ENCODE measurements at places on chromosomes 3 and 15.

- DNase-seq, result no peak
Measured at GRCh38 chr3:114745322-114746240, 401.5 kb downstream of the ZBTB20 start.

DNA sequence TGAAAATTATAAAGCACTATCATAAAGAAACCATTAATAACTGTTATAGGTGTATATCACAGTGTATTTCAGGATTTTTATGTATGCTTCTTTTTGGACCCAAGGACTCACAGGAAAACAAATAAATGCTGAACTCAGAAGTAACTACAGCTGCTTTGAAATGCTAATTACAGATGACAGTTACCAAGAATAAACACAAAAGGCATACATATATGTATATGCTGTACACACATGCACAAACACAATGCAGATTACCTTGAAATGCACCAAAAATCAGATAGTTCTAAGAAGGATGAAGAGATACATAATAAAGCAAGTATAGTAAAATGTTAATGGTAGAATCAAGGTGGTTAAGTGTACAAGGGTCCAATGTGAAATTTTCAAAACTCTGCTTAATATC is 52.2 kb downstream of the ZNF280D start:
- DNase-seq, result no peak

GRCh38 chr3:49460188-49460890 is 9.7 kb upstream of the DAG1 start:
- DNase-seq, result no peak

DNA sequence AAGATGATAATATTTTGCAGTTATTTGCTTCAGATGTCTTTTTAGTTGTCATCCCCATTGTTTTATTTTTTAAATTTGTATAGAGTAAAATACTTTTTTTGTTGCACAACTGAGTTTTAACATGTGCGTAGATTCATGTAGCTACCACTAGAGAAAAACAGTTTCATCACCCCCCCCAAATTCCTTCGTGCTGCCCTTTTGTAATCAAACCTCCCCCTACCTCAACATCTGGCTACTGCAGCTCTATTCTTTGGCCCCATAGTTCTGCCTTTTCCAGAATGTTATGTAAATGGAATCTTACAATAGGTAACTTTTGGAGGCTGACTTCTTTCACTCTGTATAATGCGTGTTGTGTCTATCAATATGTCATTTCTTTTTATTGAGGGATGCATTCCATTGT is 232.0 kb upstream of the RASGRP1 start:
- no peak for DNase-seq

- no peak for DNase-seq
Measured at GRCh38 chr3:12656193-12656592, 7.7 kb downstream of the RAF1 start.

GRCh38 chr3:38738630-38739395 is 77.2 kb downstream of the SCN10A start:
- DNase-seq, result no peak

DNA sequence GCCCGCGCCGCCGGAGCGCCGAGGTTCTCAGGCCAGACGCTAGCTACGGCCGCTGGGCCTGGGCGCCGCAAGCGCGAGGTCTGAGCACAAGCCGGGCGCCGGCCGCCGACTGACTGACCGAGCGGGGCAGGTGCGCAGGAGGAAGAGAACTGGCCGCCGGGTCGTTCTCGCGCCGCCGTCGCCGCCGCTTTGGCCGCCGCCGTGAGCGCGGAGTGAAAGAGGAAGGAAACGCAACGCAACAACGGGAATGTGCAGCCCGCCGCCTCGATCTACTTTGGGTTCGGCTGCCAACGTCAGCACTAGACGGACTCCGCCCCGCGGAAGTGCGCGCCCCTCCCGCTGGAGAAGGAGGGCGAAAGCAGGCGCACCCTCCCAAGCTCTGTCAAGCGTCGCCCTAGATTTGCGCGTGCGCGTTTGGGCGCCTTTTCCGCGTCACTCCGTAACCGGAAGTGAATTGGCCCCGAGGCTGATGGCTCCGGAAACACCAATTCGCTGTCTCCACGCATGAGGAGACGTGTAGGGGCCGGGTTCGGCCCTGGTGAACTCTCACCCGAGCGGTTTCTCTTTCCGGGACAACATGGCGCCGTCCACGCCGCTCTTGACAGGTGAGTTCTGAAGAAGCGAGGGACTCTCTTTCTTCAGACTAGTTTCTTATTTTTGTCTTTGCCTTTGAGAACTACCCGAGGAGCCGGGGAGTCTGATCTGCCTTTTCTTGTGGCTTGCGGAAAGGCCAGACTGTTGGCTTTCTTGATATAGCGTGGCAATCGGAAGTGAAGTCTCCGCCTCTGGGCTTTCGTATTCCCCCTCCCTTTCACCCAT is at the start of the genes EIF2A and SERP1:
Gene EIF2A, plus strand, starts transcription at position 562 of the 819 bp plus-strand sequence. Its CDS starts 16 bp downstream, at position 578.
Gene SERP1, minus strand, starts transcription at position 271 of the 819 bp plus-strand sequence. CDS start 361 bp downstream, outside the sequence.
- peak; percentile 98 for DNase-seq

DNA sequence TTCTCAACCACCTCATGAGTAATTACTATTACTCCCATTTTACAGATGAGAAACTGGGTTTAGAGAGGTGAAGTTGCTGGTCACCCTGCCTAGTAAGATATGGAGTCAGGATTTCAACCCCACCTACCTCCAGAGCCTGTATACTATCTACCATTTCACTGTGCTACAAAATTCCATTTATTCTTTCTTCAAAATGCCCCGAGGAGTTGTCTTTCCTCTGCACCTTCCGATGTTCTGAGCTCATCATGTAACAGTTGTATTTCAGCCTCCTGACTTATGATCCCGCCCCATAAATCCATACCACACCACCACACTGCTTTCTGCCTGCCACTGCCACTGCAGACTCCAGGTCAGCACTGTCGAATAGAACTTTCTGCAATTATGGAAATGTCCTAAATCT is 71.3 kb upstream of the SLC25A36 start:
- DNase-seq, result no peak

GRCh38 chr3:119403201-119403600 is 60.2 kb downstream of the TMEM39A start:
- no peak for DNase-seq

- DNase-seq, result no peak
Measured at GRCh38 chr3:74409066-74409465, 205.4 kb downstream of the CNTN3 start.

- no peak for DNase-seq
Measured at GRCh38 chr3:128824132-128824850, 55.1 kb upstream of the ACAD9 start.

DNA sequence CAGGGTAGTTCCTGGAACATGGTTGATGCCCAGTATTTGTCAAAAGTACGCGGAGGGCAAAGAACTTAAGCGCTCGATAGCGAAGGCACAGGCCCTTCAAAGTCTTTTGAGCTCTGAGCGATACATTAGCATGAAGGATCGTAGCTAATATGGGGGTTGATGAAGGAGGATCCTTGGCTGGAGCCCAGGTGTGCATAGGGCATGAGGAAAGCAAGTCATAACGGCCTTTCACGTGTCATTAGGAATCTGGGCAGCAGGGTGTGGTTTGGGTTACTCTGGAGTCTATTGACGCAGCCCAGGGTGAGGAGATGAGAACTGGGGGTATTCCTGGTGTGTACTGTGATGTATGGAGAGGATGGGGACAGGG is 31.7 kb downstream of the SPINK8 start:
- no peak for DNase-seq

GRCh38 chr3:126133606-126134005 is 46.8 kb downstream of the ALDH1L1 start:
- DNase-seq, result peak; percentile 11

GRCh38 chr15:89364741-89365450 is 30.3 kb upstream of the POLG start:
- DNase-seq, result no peak

DNA sequence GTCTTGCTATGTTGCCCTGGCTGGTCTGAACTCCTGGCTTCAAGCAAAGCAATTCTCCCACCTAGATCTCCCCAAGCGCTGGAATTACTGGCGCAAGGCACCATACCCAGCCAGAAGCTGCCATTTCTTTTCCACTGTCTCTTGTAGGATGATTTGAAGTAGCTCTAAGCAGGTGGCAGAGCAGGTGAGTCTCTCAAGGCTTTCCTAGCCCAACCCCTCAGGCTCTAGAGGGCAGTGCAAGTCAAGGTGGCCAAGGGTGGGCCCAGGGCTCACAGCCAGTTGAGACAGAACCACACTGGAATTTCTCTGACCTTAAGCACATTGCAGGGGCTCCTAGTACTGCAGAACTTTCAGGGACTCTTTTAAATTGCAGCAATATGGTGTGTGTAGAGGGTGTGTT is 15.6 kb upstream of the DAG1 start:
- DNase-seq, result no peak

GRCh38 chr15:77836121-77836692 is 203.5 kb upstream of the LINGO1 start:
- peak; percentile 19 for DNase-seq

GRCh38 chr3:171260466-171260865 is 199.7 kb downstream of the TNIK start:
- no peak for DNase-seq

GRCh38 chr15:70154718-70155347 is 57.1 kb upstream of the TLE3 start:
- DNase-seq, result no peak

- no peak for DNase-seq
Measured at GRCh38 chr3:141920701-141921100, 44.3 kb downstream of the ATP1B3 start.

GRCh38 chr3:56157693-56158362 is 310.4 kb downstream of the ERC2 start:
- no peak for DNase-seq

DNA sequence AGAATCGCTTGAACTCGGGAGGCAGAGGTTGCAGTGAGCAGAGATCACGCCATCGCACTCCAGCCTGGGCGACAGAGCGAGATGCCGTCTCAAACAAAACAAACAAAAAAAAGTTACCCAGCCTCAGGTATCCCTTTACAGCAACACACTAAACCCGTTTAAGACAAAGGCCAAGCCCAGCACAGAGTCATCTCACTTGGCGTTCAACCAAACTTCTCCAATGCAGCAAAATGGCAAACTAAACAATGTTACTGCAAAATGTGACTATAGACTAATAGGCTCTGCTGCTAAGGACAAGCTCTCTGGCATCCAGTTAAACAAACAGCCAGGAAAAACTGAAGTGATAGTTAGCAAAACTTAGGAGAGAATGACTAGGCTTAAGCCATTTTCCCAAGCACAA is 6.4 kb upstream of the FAM219B start:
- no peak for DNase-seq

DNA sequence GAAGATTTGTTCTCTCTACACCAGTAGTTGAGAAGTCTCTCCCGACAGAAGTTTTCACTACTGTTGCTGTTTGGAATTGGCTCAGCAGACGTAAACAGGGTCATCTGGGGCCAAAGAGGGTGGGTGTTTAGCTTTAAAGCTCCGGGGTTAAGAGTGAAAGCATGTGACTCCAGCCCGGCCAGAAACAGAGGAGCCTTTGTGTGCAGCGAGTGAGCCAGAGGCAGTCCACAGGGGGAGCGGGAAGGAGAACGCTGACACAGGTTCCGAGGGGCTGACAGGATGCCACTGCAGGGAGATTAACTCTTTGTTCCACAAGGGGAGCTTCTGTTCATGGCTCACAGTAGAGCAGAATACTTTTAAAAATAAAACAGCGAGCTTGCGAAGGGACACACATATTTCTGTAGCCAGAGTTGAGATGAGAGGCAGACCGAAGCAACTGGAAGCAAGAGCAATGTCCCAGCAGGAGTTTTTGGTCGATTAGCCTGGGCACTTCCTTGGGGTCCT is 26.9 kb downstream of the BMF start:
- DNase-seq, result no peak

DNA sequence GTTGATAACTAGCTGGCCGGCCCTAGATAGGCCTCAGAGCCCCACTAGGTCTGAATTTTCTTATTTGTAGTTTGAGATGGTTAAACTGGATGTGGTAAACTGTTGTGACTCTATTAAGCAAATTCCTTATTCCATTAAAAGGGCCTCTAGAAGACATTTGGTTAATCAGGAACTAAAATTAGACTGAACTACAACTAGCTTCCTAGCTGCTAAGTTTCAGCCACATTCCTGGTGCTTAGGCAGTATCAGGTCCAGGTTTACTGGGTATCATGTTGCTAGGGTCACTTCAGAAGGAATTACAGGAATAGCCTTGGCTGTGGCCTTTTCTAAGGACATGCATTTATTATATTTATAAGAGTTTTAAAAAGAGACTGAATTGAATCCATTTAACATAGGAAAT is 136.3 kb downstream of the PLD1 start:
- no peak for DNase-seq

DNA sequence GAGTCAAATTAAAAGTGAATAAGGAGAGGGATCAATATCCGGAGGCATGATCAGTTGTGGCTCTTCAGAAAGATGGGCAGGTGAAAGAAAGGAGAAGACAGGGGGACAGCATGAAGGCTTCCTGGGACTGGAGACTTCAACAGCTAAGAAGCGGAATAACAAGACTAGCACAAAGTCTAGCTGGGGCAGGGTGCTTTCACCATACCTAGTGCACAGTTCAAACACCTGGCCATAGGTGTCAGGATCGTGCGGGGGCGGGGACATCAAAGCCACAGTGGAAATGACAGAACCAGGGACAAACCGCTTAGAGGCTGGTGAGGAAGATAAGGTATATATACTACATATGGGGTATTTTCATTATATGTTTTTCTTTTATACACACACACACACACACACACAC is 66.2 kb upstream of the FOXP1 start:
- no peak for DNase-seq

- DNase-seq, result no peak
Measured at GRCh38 chr3:22585911-22586310, 617.2 kb upstream of the UBE2E2 start.

- DNase-seq, result no peak
Measured at GRCh38 chr15:47715402-47715801, 1.9 kb upstream of the SEMA6D start.

DNA sequence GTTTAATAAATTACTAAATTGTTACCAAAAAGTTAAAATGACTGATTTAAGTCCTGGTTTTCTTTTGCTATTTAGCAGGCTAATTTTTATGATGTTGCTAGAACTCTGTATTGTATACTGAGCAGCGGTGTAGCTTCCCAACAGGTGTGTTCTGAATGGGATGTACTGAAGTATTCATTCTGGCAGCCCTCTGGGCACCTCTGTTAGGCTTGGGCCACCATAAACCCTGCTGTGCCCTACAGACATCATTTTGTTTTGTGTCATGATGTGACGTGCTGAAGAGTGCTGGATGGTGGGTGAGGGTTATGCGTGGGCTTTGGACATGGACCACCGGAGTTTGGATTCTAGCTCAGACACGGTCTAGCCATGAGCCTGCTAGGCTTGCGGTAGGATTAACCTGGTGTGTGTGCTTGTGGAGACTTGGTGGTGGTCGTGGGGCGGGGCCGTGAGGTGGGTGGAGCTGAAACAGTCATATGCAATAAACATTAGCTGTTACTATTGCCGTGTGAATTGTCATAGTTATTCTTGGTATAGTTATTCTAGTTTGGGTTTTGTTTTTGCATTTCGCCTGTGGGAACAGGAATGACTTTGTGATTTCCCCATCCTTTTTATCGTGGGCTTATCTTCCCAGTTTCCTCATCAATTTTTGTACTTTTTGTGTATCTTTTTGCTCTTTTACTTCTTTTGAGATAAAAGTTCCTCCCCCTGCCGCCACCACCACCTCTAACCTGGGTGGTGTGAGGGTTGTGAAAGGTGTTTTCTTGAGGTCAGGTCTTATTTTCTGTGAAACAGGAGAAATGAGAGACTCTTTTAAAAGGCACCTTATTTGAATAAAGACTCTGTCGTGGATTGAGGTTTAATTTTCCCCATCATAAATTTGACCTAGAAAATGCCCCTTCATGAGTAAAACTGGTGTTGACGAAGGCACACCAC is 93.7 kb downstream of the MCTP2 start:
- no peak for DNase-seq

- no peak for DNase-seq
Measured at GRCh38 chr3:177538048-177538749, 340.9 kb upstream of the TBL1XR1 start.

Measured in activated naive CD8-positive, alpha-beta T cell treated with anti-CD3 and anti-CD28 coated beads, Interleukin-2, amount 10 ng/mL, durations not matched to agents 7 days and 5 days (primary cell).